ENCODE measurements at places on chromosomes 6 and 20. TPM values are rescaled to one million over a fixed set of nuclear protein-coding genes. Genes with fewer than 3 reads are reported as not detected.
A peak's percentile ranks its signal among the peaks of the same experiment; 100 is the strongest.

- no peak for DNase-seq
Observed at GRCh38 chr20:15700147-15700765, 873.0 kb downstream of the KIF16B start.

DPPA5 gene
- not detected for total RNA-seq

DNA sequence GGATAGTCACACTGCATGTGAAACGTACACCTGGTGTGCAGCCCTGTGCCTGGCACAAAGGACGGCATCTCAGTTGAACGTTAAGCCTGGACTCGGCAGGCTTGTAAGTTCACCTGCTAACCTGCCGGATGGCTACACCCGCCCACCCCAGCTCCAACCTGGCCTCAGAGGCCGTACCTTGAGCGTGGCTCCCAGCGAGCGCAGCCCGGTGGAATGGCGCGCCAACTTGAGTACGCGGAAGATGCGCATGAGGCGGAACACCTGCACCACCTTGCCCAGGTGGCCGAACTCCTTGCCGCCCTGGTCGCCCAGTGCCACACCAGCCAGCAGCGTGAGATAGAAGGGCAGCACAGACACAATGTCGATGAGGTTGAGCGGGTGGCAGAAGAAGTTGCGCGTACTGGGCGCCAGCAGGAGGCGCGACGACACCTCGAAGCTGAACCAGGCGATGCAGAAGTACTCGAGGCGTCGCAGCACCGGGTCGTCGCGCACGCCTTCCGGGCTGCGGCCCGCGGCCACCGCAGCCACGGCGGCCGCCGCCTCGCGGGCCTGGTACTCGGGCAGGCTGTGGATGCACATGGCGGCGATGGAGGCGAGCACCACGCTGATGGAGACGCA, 3.3 kb downstream of the KCNS1 start:
- DNase-seq = no peak

DNA sequence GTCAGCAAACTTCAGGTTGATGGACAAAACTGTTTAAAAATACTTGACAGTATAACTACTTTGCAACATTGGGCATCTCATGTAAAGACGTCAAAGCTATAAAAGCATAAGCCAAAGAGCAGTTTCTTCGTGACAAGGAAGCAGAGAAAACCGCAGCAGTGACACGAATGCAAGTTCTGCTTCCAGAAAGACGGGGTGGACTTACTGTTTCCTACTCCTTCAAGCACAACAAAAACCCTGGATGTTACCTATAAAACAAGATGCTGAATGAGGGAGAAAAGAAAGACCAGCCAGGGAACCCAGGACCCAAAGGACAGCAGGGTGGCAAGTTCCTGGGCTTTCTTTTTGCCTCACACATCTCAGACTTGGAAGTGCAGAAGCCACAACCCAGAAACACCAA, 98.0 kb downstream of the DLL1 start:
- DNase-seq = no peak

TGM2 gene
- 447 TPM for total RNA-seq

DNA sequence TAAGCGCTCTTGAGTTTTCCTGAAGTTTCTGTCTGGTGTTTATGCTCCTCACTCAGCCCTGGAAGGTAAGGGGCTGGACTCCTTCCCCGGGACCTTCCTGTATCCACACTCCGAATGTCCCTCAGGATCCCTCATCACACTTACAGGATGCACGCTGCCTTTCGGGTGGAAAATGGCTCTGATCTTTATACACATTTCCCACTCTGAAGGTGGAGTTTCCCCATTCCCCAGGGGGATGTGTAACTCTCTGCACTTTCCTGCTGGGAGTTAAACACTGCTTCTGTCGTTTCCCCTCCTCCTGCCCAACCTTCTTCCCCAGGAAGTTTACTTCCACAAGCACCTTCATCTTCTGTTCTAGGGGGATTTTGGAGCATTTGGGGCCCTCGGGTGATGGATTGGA, 17.1 kb upstream of the IGF2R start:
- no peak for DNase-seq

- no peak for DNase-seq
Observed at GRCh38 chr20:33656010-33656782, 5.9 kb upstream of the C20orf144 start.

ZBTB46 gene
- 0.68 TPM for total RNA-seq

GRCh38 chr6:70107852-70108629, 194.8 kb downstream of the COL9A1 start:
- DNase-seq = peak; percentile 30

DAAM2 gene
- total RNA-seq = 8.3 TPM

GRCh38 chr6:154984146-154984545, 11.0 kb upstream of the TIAM2 start:
- no peak for DNase-seq

RAMACL gene
- total RNA-seq = 2.7 TPM

GRCh38 chr6:158104696-158105095, 63.4 kb downstream of the SERAC1 start:
- DNase-seq = no peak

GRCh38 chr6:6631534-6632276, 43.2 kb downstream of the LY86 start:
- DNase-seq = no peak

DNA sequence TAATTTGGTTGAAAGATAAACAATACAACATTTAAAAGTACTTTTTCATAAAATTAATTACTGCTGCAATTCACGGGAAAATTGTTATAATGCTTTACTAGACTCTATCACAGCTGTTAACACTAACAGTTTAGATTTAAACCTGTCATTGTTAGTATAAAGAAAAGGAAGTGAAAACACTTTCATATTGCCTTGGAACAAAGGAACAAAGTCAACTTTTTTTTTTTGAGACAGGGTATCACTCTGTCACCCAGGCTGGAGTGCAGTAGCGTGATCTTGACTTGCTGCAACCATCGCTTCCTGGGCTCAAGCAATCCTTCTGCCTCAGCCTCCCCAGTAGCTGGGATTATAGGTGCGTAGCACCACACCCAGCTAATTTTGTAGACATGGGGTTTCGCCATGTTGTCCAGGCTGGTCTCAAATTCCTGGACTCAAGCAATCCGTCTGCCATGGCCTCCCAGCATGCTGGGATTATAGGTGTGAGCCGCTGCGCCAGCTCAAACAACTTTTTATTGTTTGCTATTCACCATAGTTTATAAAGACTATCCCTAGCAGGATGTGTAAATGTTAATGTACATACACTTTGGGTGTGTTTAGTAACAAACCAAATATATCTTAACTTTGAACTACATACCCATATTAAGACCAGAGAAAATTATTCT, 22.1 kb downstream of the SLC35A1 start:
- DNase-seq = no peak

DNA sequence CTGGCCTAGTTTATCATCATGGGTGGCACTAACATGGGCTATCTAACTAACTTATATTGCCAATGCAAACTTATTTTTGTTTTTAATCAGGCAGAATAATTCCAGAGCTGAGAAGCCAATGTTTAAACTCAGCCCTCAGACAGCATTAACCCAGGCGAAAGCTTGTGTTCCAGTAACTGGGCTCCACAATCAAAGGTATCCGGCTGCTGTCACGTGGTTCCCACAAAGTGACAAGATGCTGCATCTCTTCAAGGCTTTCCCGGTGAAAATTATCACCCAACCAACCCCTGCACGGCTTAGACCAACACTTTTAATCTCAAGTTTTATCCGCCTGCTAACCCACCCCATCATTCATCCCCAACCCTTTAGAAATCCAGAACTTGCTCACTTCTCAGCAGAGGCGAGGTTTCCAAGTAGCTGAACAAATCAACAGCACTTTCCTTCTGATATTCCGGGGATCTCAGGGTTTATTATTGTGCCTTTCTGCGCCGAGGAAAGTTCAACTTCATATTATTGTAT, 885 bp downstream of the MTCL3 start:
- DNase-seq = no peak

CEP85L gene
- 6.8 TPM for total RNA-seq

DNA sequence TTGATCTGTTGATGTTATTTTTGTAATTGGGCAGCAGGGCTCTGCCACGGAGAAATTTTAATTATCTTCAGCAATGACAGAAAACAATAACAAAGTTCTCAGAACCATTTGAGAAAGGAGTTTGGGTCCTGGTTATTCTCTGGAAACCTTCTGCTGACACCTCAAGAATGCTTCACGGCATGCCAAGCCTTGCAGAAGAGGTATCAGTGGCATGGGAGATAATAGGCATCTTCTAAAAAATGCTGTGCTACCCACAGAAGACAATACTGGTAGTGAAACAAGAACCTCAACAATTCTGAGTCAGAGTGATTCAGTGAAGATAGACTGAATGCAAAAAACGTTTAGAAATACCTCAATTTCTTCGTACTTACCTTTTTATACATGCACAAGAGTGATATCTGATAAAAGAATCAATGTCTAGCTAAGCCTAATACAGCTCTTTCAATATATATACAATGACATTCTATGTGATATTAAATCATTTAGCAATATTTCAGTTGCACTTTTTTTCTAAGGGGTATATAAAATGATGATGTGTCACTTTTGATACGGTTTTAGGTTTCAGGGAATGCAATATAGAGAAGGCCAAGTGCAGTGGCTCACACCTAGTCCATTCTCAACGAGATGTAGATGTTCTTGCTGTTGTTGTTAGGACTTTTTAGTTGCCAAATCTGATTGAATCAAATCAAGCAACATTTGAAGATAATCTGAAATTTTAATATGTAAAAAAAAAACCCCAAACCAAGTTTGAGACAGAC, 110.4 kb upstream of the COL21A1 start:
- DNase-seq = peak; percentile 55

PDYN gene
- not detected for total RNA-seq

DNA sequence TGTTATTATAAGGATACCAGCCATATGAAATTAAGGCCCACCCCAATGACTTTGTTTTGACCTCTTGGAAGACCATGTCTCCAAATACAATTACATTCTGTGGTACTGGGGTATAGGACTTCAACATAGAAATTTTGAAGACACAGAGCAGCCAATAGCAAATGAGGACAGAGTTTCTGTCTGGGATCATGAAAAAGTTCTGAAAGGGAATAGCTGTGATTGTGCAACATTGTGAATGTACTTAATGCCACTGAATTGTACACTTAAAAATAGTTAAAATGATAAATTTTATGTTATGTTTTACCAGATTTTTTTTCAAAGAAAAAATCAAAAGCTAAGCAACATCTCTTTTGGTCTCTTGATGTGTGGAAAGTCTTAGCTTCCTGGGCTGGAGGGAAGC, 27.0 kb upstream of the AGPAT4 start:
- no peak for DNase-seq

GPX5 gene
- not detected for total RNA-seq

CPXM1 gene
- total RNA-seq = not detected

DNA sequence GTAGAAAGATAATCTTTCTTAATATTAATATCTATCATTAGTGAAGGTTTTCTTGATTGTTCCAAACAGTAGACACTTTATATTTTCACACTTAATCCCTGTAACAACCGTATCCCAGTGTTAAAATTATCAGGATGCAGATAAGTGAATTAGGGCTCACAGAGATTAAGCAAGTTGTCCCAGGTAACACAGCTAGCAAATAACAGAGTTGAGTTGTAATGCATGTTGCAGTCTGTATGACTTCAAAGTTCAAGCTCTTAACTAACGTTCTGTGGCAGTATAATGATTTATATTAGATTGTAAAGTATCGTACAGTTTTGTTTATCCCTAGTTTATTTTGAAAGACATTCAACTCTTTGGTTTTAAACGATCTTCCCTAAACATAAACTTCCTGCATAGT, 517.5 kb downstream of the TFAP2B start:
- no peak for DNase-seq

DNA sequence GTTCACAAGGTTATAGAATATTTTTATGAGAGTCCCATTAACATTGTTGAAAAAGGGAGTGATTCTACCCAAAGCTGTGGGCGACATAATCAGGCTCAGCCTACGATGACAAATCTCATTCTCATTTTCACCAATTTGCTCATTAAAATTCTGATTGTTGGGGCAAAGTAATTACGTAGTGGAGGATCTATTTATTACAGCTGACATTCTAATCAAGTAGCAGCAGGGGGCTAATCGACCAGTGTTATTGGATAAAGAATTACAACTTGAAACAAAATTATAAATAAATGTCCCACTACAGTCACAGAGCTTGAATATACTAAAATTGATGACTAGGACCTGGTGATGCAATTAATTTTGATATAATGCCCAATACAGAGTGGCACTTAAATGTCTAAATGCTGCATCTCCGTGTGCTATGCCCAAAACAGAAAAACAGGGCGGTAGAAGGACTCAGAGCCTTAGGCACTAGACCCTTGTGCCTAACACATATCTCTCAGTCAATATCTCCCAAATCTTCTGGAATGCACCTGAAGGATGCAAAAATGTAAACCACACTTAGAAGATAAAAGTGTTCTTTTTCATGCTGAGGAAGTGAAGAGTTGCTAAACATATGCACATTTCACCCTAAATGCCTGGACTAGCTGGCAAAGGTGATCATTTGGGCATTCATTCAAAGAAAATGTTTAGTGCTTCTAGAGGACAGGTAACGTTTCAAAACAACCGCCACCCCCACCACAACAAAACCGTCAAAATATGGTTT, 88.3 kb downstream of the CD24 start:
- no peak for DNase-seq

GRCh38 chr6:39821742-39822532, 29.8 kb downstream of the DAAM2 start:
- DNase-seq = no peak

- DNase-seq = no peak
Observed at GRCh38 chr20:59932616-59933295, 681 bp downstream of the SYCP2 start.

GRCh38 chr20:43022568-43022967, 167.1 kb downstream of the PTPRT start:
- no peak for DNase-seq

- DNase-seq = peak; percentile 75
Observed at GRCh38 chr20:34637245-34638038, 39.5 kb downstream of the PIGU start.

DNA sequence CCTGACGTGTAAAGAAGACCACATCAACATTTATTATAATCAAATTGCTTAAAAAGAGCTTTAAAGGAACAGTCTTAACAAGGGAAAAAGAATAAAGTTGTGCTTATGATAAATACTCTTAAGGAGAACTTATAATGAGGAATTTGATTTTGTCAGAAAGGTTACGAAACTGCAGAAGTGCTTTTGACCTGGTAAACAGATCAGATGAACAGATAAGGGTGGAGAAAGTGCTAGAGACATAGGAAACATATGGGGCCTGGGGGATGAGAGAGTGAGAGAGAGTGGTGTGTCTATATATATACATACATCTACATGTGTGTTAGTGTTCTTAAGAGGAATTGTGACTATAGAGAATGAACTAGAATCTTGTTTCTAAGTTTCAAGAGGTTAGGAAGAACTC, 186.2 kb upstream of the GJE1 start:
- DNase-seq = no peak

DNA sequence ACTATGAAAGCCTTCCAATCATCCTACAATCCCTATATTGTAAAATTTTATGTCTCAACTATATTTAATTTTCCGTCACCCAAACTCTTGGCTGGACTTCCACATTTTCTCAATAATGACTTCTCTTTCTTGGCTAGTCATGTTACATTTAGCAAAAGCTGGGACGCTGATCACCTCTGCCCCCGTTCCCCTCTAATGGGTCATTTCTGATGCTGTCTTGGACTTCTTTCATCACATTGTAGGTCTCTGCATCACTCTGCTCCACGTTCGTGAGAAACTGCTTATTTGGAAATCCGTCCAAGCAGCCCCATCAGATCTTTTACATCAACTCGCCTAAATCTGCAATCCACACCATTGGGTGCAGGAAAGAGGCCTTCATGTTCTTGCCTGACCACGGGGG, 203.8 kb downstream of the MYLK4 start:
- DNase-seq = no peak

- DNase-seq = no peak
Observed at GRCh38 chr20:44573501-44573869, 8.9 kb upstream of the PKIG start.

NKX2-2 gene
- 0.32 TPM for total RNA-seq

All from HFFc6 (cell line).